Spinal cord (tissue), 10 donors: ENCODE measurements at places on chromosomes 2 and 18. TPM values are rescaled to one million over a fixed set of nuclear protein-coding genes. Genes with fewer than 3 reads are reported as not detected.

Gene TSPYL6
- 0.30 TPM for total RNA-seq

Gene PRSS56
- 1.5 TPM for total RNA-seq

Gene CDK15
- 0.55 TPM for total RNA-seq

Gene CDH20
- 24.9 TPM for total RNA-seq

Gene FAP
- total RNA-seq, result 27.6 TPM

Gene CLEC4F
- not detected for total RNA-seq

GRCh38 chr2:137255990-137256389 lies 490.6 kb downstream of the THSD7B start:
- DNase-seq, result no peak

- peak; percentile 89 for DNase-seq
These were observed 250.2 kb upstream of the MEX3C start for GRCh38 chr18:51447351-51448342.

- DNase-seq, result no peak
These were observed 657 bp downstream of the ATP8B1 start for GRCh38 chr18:57802213-57803102.

DNA sequence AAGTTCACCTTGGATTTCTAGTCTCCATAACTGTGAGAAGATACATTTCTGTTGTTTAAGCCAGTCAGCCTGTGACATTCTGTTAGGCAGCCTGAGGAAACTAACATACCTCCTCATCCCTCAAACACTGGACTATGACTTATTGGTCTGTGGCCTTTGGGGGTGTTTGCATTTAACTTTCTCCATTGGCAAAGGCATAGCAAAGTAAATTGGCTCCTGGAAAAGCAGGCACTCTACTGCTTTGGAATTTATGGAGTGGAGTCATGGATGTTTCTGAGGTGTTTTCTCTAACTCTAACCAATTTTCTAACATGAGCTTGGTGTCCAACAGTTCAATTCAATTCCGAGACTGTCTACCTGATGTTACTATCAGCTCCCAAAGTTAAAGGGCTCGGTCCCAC lies 48.9 kb upstream of the CTLA4 start:
- DNase-seq, result no peak

GRCh38 chr2:78145997-78146722 lies 624.0 kb upstream of the LRRTM4 start:
- no peak for DNase-seq

- no peak for DNase-seq
These were observed 761.3 kb downstream of the TSN start for GRCh38 chr2:122516775-122517174.

GRCh38 chr18:22342625-22343024 lies 75.1 kb downstream of the CTAGE1 start:
- DNase-seq, result no peak

- DNase-seq, result no peak
These were observed 50.0 kb upstream of the TMEM178A start for GRCh38 chr2:39615675-39616074.

GRCh38 chr2:85534881-85535280 lies 4.1 kb upstream of the MAT2A start:
- no peak for DNase-seq

GRCh38 chr2:109110170-109110569 lies 18.8 kb upstream of the SH3RF3 start:
- DNase-seq, result no peak

DNA sequence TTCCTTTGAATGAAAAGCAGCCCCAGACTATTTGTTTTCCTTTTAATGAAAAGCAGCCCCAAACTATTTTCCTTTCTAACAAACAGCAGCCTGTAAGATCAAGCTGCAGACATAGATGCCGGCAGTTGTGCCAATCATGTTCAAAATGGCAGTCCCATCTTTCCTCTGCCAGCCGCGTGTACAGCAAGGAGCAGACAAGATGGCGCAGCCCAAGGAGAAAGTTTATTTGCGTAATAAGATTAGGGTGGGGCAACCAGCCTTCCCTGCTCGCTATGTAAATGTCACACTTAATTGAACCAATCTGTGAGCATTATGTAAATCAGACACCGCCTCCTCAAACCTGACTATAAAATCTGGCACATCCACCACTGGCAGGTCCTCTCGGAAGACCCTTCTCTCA lies 226.0 kb downstream of the TGIF1 start:
- no peak for DNase-seq

- DNase-seq, result peak; percentile 70
These were observed 169.2 kb upstream of the GLI2 start for GRCh38 chr2:120566331-120567035.

- DNase-seq, result no peak
These were observed 435.5 kb upstream of the MMADHC start for GRCh38 chr2:150023044-150023443.

GRCh38 chr2:185219981-185220380 lies 518.6 kb upstream of the FSIP2 start:
- DNase-seq, result peak; percentile 73

DNA sequence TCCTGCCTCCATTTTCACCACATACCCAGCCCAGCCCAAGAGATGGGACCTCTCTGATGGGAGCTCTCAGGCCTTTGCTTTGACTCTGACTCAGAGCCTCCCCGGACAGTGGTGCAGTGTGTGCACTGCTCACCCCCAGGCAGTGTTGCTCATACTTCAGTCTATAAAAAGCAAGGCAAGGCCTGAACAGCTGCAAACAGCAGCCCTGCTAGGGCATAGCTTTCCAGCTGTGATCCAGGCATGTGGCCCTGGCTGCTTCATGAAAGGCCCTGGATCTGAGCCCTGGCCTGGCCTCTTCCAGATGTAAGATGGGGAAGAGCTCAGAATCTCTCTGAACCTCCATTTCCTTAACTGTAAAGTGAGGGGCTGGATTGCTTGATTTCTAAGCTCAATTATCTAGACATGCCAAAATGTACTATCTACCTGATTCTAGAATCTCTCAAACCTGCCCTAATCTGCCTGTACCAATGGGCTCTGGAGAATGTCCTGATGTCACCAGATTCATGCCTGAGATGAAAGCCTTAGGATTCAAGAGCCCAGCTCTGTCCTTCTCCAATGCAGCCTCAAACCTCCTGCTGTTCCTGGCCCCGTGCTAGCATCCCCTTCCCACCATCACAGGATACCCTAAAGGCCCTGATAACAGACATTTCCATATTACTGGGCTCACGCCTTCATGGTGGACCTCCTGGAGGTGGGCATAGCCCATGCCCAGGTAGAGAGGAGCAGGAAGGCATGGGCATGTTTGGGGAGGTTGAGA lies 206.9 kb downstream of the ARL4C start:
- DNase-seq, result no peak

DNA sequence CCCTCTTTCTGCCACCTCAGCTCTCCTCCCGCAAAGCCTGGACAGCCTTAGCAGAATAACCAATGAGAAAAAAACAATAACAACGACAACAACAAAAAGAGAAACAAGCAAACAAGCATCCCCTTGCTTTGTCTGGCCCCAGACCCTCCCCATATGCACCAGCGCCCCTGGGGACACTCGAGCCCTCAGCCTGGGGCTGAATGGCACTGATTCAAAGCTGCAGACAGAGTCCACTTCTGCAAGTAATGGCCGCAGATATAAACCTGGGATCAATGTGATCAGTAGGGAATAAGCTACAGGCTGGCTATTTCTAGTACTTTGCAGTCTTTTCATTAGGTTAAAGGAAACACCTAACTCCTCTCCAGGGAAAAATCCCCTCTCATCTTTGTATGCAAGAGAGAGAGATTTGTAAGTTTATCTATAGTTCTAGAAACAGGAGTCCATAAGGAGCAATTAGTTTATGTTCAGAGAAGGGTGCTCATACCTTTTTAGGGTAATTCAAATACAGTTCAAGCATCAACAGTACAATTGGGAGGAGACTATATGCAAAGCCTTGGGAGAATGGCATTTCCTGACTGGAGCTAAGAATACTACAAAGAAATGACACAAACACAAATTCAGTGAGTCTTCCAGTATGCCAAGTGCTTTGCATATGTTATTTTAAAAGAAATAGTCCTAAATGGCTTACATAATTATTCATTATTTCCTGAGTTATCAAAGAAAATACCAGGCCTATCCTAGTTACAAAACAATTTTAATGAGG lies 122.3 kb upstream of the DDX18 start:
- no peak for DNase-seq

DNA sequence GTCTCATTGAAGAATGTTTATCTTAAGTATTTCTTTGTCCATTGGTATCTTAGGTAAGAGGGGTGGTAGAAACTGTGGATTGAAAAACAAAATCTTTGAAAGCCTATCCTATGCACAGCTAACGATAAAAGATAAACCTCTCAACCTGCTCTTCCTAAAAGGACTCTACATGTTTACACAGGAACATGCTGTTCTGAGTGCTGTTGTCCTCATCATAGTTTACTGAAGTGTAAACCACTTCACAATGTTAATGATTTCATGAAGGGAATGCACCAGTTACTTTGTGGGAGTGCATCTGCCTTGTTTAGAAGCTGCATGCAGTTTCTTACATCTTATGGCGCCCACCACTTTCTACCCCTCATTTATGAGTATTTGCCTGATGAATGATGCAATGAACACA lies 1.2 kb downstream of the ACMSD start:
- no peak for DNase-seq

DNA sequence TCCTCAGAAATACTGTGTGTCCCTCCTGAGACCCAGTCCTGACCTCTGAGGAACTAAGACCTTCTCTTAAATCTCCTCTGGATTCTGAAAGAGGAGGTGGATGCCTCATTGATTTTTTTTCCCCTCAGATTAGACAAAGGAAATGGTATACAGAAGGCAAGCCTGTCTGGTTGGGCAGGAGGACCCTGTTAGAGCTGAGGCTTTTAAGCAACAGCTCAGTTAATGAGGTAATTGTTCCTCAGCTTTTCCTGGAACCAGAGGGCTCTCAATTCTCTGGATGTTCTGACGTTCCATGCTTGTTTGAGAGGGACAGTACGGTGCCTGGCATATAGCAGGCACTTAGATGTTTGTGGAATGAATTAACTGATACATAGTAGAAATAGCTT lies 61.7 kb upstream of the MCFD2 start:
- DNase-seq, result no peak
